ENCODE measurements at places on chromosomes 3 and 15.

GRCh38 chr3:49333091-49333490 lies 6.8 kb downstream of the USP4 start:
- no peak for DNase-seq

GRCh38 chr15:99320374-99321215 lies 69.3 kb downstream of the LRRC28 start:
- no peak for DNase-seq

- no peak for DNase-seq
Observed at GRCh38 chr15:56339594-56339993, 25.6 kb upstream of the TEX9 start.

DNA sequence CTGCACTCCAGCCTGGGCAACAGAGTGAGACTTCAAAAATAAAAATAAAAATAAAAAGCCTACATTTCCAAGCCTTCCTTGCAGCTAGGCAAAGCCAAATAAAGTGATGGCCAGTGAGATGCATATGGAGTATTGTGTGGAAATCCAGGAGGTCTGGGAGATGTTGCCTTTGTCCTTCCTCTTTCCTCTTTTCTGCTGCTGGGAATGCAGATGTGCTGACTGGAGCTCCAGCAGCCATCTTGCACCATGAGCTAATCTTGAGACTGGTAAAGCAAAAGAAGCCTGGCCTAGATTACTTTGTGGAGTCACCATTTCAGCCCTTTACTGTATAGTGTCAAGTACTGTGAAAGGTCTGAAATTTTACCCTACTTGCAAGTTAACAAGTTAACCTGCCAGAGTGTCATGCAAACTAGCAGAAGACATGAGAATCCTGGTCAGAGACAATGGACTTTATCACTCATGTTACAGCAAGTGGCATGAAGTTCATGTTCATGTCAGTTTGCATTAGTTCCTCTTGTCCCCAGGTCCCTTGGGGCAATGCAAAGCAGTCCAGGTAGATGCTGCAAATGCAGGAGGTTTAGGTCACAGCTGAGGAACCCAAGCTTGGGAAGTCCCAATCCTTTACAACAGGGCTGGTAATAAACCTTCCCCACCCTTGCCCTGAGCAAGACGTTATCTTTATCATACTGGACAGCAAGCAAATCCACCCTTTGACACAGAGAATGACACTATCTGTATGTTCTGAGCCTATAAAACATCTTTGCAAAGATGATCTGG lies 103.1 kb downstream of the TLE3 start:
- no peak for DNase-seq
